ENCODE measurements at places on chromosomes 5 and 9.

DNA sequence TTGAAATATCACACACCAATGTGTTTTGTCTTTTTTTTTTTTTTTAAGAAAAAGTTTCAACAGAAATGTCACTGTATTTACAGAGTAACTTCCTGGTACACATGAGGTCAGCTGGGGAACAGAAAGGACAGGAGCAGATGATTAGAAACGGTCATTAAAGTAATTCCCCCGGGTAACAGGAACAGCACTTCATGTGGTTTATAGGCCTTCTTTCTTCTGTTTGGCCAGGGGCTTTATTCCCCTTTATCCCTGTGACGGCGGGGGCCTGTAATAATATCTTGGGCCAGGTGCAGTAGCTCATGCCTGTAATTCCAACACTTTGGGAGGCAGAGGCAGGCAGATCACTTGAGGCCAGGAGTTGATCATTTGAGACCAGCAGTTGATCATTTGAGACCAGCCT lies 30.5 kb upstream of the MSH3 start:
- DNase-seq, result no peak

GRCh38 chr9:126616521-126616976 lies 2.8 kb downstream of the LMX1B start:
- no peak for DNase-seq

GRCh38 chr5:120388016-120388781 lies 75.9 kb upstream of the PRR16 start:
- no peak for DNase-seq

DNA sequence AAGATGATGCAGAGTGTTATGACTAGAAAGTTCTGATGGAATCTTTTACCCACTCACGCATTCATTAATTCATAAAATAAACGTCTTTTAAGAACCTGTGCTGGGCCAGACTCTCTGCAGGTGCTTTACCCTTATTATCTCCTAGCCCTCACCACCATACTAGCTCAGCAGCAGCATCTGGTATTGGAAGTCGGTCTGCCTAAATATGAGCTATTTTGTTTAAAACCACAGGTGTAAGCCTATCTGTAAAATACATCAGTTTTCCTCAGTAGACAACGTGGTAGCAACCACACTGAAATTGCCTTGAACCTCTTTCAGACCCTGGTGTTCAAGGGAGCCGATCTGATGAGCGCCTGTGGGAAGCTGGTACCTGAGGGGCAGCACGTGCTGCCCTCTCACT lies 69.4 kb downstream of the PPIC start:
- no peak for DNase-seq

DNA sequence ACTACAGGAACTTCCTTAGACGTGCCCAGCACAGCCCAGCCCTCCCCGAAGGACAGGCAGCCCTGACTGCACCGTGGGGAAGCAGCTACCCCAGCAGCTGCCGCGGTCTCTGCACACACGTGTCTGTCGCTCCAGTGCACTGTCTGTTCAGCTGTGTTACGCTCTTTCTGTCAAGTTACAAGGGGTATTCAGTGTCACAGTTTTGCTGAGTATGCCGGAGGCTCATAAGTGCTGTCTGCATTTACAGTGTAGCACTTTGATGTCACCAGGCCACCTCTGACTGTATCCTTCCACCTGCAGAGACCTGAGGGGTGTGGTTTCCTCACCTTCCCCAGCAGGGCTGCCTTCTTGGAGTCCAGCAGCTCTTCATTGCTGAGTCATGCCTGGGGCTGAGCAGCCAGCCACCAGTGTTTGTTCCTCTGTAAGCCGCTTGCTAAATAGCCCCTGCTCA lies 126.8 kb downstream of the EHMT1 start:
- no peak for DNase-seq

- DNase-seq, result no peak
These were observed 110.8 kb upstream of the CTSL start for GRCh38 chr9:87615136-87615535.

DNA sequence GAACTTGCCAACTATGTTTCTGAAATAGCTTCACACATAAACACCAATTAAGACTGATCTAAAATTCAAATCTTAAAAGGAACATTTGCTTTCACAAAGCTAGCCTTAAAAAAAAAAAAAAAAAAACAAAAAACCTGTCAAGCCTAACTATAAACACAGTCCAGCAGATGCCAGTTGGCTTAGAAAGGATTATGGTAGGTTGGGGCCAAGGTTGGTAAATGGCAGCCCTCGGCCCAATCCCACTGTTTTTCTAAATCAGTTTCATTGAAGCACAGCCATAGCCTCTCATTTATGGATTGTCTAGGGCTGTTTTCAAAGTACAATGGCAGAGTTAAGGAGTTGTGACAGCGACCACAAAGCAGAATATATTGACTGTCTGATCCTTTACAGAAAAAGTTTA lies 75.7 kb upstream of the FRRS1L start:
- no peak for DNase-seq

DNA sequence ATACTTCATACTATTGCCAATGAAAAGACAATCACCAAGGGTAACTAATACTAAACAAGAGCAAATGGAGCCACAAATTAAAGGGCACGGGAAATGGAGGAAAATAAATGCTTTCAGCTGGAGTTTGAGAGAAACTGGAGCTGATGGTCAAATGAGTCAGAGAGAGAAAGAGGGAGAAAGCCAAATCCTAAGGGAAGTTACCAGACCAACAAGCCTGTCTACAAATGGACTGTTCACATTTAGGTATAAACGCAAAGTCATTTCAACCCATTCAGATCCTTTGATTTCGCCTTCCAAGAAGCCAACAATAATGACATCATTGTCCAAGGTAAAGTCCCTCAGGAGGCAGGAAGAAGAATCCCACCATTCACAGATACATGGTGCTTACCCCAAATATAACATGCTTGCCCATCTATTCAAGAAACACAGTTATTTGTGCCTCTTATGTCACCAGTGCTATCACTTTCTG lies 351.8 kb downstream of the RAB3C start:
- no peak for DNase-seq

DNA sequence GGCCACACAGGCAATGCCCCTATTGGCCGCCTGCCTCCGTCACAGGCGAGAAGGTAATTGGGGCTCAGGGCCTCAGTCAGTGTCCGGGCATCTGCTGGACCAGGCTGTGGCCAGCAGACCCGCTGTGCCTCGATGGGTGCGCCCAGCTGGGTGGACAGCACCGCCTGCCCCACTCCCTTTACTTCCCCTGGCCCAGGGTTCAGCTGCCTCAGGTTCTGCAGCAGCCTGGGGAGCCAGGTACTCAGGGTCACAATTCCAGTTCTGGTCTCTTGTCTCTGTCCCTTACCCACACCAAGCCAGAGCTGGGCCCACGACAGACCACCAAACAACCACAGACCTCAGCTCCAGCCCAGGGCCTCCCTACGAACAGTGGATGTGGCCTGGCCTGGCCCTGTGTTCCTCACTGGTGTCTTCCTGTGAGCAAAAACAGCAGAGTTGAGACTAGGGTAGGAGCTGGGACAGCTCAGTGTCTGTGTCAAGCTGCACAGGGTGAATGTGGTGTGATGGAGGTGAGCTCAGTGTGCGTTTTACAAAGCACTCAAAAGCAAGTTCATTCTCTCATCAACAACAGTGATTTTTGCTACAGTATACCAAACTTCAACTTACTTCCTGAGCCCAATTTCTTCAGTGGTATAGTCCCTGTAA lies 33.4 kb upstream of the SUSD3 start:
- no peak for DNase-seq

GRCh38 chr9:90815183-90815943 lies 13.7 kb downstream of the SYK start:
- no peak for DNase-seq

GRCh38 chr9:89046832-89047231 lies 55.6 kb downstream of the S1PR3 start:
- DNase-seq, result no peak

- no peak for DNase-seq
These were observed 1.0 kb downstream of the PHPT1 start for GRCh38 chr9:136849960-136850865.

- no peak for DNase-seq
These were observed 15.6 kb downstream of the RABL6 start for GRCh38 chr9:136823136-136824046.

GRCh38 chr5:90338712-90339372 lies 70.7 kb downstream of the CETN3 start:
- DNase-seq, result no peak

- DNase-seq, result no peak
These were observed 97.9 kb downstream of the CACNA1B start for GRCh38 chr9:137975527-137975913.

- no peak for DNase-seq
These were observed 14.5 kb downstream of the PHF19 start for GRCh38 chr9:120862452-120862851.

- no peak for DNase-seq
These were observed 48.6 kb downstream of the CCL28 start for GRCh38 chr5:43363445-43364152.

DNA sequence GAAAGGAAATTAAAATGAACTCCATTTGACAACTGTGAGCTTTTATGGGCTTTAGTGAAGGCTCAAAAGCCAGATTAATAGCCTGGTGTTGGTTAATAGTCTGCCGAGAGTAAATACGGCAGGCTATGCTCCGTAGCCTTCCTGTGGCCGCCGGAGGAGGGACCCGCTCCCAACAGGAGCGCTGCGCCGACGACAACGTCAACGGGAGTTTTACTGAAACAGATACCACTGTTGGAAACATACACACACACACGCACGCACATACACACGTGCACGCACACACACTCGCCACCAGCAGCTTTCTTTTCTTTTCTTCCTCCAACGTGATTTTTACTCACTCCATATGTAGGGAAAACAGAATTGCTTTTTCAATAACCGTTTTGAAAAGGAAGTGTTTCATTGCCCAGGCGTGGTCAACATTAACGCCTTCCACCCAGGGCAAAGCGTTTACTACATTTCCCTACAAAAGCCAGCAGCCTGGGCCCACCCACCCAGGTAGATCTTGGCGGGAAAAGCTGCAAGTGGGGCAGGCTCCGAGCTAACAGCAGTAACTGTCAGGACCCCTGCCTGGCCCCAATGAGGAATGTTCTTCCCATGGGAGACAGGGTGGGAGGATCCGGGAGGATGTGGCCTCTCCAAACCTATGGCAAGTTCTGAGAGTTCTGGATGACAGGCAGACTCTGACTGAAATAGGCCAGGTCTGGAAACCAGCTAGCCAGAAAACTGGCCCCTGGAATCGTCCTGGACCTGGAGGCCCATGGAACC lies 72.3 kb downstream of the PAX5 start:
- no peak for DNase-seq

GRCh38 chr9:34197756-34198711 lies 19.2 kb downstream of the UBAP1 start:
- no peak for DNase-seq

DNA sequence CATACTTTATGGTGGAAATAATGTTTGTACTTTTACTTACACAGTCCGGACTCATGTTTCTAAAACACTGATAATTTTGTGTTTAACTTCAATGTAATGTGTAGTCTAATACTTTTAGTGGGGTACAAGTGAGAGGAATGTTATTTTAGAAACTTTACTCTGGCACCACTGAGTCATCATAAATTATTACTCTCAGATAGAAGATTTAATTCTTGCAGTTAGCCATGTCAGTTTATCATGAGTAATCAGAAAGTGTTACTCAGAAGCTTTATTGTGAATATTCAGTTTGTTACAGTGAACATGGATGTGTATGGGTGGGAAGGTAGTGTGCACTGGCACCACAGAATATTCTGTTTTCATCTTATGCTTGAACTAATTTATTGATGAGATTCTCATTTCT lies 20.0 kb downstream of the OGN start:
- no peak for DNase-seq

GRCh38 chr5:177023303-177023664 lies 788 bp downstream of the ZNF346 start:
- no peak for DNase-seq

- DNase-seq, result no peak
These were observed 8.2 kb downstream of the SPATA31E1 start for GRCh38 chr9:87890837-87891236.

- DNase-seq, result no peak
These were observed 187.6 kb downstream of the COMMD10 start for GRCh38 chr5:116272281-116272941.

GRCh38 chr5:119752921-119753886 lies 123.8 kb downstream of the FAM170A start:
- no peak for DNase-seq

- no peak for DNase-seq
These were observed 1.8 kb downstream of the PTGES2 start for GRCh38 chr9:128125580-128126354.

DNA sequence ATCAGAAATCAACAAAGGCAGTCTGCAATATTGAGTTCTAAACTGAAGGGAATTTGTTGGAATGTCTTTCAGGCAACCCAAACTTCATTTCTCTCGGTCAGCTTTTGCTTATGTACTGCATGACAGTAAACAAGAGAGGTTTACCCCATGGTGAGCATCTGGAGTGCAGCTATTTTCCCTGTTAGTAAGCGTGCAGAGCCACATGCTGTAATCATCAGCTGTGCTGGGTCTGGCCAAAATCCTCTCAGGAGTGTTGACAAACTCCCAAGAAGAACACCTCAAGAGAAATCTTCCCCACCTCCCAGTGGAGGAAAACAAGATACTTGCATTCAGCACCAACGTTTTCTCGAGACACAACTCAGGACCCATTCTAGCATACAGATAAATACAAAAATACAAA lies 83.6 kb upstream of the ADAMTSL1 start:
- no peak for DNase-seq

DNA sequence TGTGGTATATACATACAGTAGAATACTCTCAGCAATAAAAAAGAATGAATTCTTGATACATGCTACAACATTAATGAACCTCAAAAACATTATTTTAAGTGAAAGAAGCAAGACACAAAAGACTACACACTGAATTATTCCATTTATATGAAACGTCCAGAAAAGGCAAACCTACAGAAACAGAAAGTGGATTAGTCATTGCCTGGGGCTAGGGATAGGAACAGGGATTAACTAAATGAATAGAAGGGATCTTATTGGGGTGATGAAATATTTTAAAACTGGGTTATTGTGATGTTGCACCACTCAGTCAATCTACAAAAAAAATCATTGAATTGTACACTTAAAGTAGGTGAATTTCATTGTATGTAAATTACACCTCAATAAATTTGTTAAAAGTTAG lies 326.7 kb downstream of the PIK3R1 start:
- DNase-seq, result no peak

GRCh38 chr9:82934949-82935348 lies 128.0 kb downstream of the RASEF start:
- DNase-seq, result no peak

GRCh38 chr9:14932231-14932630 lies 22.0 kb upstream of the FREM1 start:
- no peak for DNase-seq

- no peak for DNase-seq
These were observed 94.9 kb downstream of the ADRB2 start for GRCh38 chr5:148921350-148921749.

All from stimulated activated CD4-positive, alpha-beta T cell treated with anti-CD3 and anti-CD28 coated beads, Interleukin-1b, Interleukin-23, amount 100 ng/mL, for 1 hour (primary cell).